ENCODE measurements at places on chromosomes 3 and 15.

DNA sequence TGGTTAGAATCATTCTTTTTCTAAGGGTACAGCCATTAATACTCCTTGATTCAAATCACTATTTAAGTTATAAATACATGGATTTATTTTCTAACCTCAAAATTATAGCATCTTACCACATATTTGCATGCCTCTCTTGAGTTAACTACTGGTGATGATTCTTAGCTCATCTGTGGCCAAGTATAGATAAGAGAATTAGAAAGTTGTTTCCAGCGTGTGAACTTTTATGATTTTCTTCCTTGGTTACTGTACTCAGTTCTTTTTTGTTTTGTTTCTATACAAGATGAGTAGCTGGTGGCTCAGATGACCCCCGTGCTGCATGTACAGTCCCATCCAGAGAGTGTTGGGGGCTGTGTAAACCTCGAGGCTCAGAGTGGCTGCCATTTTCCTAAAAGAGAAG, 124.6 kb downstream of the IGF1R start:
- no peak for DNase-seq

GRCh38 chr3:52507359-52507758, 12.2 kb downstream of the STAB1 start:
- no peak for DNase-seq

GRCh38 chr3:4525560-4526223, 32.5 kb downstream of the ITPR1 start:
- DNase-seq, result no peak

DNA sequence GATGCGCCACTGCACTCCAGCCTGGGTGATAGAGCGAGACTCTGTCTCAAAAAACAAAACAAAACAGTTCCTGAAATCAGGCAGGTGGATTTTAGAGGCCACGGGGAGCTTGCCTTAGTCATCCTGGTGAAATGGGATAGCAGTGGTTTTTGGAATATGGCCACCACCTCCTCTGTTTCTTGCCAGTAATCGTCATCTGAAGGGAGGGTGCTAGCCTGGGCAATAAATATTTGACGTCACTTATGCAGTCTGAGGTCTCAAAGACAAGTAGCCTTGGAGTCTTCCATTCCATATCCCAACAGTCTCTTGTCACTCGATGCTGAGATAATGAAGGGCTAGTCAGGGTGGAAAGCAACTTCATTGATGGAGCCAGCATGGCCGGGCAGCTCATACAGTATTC, 55.2 kb downstream of the KCNAB1 start:
- no peak for DNase-seq

DNA sequence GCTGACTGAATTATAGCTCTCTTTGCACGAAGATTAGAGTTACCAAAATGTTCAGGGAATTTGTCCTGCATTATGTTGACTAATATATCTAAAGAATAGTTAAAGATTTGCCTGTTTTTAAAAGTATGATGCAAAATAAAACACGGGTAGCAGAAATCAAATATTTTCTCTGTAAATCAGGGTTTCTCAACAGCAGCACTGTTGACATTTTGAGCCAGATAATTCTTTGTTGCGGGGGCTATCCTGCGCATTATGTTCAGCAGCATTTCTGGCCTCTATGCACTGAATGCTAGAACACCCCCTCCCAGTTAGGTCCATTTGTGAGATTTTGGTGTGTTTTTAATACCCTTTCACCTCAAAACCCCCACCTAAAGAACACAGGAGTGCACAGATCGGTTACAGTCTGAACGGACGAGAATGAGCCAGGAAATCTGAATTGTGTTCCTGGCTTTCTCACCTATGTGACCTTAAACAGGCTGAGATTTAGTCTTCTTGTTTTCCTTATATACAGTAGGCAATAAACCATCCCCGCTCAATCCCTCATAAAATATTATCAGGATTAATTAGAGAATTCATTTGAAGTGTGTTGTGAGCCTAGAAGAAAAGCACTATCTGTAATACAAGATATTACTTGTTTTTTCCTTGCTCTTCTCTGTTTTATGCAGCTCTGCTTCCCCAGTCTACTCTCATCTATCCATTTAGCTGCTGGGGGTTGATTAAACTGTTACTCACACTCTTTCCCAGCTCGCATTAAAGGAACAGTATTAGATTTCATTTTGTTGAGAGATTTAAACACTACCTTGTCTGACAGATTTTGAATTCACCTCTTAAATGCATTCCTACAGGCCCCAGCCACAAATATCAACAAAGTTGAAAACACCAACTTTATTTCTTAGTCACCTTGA, 247.5 kb upstream of the GOLIM4 start:
- peak; percentile 12 for DNase-seq
